ENCODE measurements at places on chromosomes 12 and 14.

DNA sequence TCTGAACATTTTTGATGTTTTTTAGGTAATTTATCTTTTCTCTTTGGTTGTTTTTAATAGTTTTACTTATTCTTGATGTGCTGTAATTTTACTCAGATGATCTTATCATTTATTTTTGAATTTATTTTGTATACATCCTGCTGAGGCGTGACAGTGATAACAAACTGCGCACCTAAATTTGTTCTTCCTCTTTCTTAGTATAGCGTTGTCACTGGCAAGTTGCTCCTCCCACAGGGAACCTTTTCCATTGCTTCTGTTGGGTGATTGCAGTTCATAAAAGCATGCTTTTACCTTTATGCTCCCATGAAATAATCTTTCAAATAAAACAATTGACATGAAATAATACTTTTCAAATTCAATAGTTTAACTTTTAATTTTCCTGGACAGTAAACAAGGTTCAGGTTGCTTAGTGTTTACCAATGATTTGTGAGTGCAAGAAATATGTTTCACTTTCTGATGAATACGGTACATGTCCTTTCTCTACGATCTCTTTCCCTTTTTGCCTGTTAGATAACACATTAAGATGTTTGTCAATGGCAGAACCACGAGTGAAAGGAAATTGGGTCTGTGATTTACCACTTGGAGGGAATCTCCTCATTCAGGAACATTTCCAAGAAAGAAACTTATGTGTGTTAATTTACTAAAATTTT is 223.3 kb downstream of the CCDC91 start:
- no peak for DNase-seq

- no peak for DNase-seq
Observed at GRCh38 chr12:56013482-56013881, 7.4 kb upstream of the IKZF4 start.

DNA sequence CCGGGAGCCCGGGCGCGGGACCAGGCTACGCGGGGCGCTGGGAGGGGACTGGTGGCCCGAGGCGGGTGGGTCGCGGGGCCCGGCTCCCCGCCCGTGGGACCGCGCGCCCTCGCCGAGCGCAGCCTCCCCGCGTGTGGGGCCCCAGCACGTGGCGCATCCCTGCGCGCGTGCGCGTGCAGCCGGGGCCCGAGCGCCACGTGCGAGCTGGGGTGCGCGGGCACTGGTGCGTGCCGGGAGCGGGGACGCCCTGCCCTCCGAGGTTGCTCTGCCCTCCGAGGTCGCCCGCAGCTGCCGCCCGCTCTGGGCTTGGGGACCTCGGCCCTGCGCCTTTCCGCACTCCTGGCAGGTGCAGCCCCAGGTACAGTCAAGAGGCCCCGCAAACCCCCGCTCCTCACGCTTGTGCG is 365 bp upstream of the CCDC88C start:
- DNase-seq = peak; percentile 61

DNA sequence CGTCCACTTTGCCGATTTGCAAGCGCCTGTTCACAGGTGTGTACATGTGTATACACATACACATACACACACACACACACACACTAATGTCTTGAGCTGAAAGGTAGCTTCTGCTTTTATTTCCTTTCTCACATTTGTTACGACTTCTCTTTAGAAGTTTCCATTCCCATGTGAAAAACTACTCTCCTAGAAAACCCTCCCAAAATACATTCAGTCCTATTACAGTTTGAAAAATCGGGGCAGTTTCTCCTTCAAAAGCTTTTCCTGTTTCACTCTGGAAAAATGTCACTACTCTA is 3.9 kb downstream of the BLTP3B start:
- no peak for DNase-seq

DNA sequence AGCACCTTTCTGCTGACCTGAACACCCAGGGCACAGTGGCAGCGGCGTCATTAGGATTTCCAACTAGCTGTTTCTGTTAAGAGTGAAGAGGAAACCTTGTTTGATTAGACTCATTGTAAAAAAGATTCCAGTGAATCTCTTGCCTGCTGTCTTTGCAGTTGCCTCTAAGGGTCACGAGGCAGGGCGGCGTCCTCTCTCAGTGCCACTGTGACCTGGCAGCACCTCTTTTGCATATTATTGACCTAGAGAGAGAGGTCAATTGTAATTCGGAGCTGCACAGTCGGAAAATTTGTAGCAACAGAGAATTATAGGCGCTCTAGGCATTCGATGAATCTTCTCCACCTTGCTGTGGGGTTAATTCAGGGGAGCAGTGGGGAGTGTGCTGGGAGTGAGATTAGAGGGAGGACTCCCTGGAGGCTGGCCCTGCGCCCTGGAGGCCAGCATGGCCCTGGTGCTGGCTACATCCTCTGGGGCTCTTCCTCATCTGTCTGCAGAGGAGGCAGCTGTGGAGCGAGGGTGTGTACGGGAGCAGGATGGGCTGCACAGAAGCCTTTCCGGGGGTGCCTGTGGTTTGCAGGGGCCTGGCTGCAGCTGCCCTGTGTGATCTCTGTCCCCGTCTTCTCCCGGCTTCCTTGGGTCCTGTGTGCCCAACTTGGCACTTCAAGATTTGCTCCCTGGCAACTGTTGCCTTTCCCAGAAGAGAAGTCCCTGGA is 14.3 kb downstream of the PACS2 start:
- no peak for DNase-seq

GRCh38 chr12:117685110-117685926 is 283.5 kb downstream of the KSR2 start:
- DNase-seq = no peak

- no peak for DNase-seq
Observed at GRCh38 chr12:11075642-11076041, 13.5 kb upstream of the TAS2R46 start.

GRCh38 chr12:114193474-114193873 is 212.5 kb downstream of the TBX5 start:
- no peak for DNase-seq

GRCh38 chr14:67573228-67574010 is 26.6 kb downstream of the PIGH start:
- DNase-seq = no peak

DNA sequence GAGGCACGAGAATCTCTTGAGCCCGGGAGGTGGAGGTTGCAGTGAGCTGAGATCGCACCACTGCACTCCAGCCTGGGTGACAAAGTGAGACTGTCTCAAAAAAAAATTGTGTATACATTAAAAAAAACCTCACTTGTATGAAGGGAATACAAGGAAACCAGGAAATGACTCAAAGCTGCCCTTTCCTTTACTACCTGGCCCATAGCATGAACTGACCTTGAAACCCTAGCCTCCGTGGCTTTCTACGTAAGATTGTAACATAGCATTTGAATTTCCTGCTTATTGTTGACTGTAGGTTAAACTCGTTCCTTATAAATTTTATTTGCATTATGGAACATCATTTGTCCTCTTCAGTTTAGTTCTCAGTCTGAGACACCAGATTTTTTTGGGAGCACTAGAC is 9.1 kb upstream of the DDX47 start:
- DNase-seq = no peak

- DNase-seq = no peak
Observed at GRCh38 chr14:32896979-32897697, 41.5 kb upstream of the NPAS3 start.

DNA sequence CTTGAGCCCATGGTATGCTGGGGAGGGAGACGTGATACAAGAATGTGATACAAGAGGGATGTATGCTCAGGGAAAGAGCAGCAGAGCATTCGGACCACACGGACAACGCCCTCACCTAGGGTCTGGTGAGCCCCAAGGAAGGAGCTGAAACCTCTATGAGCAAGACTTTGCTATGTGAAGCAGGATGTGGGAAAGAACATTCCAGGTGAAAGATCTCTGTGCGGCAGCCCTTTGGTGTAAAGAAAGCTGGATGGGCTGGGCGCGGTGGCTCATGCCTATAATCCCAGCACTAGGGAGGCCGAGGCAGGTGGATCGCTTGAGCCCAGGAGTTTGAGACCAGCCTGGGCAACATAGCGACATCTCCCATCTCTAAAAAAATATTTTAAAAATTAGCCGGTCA is 16.9 kb upstream of the FICD start:
- no peak for DNase-seq

GRCh38 chr14:99192830-99193229 is 79.2 kb downstream of the BCL11B start:
- no peak for DNase-seq

DNA sequence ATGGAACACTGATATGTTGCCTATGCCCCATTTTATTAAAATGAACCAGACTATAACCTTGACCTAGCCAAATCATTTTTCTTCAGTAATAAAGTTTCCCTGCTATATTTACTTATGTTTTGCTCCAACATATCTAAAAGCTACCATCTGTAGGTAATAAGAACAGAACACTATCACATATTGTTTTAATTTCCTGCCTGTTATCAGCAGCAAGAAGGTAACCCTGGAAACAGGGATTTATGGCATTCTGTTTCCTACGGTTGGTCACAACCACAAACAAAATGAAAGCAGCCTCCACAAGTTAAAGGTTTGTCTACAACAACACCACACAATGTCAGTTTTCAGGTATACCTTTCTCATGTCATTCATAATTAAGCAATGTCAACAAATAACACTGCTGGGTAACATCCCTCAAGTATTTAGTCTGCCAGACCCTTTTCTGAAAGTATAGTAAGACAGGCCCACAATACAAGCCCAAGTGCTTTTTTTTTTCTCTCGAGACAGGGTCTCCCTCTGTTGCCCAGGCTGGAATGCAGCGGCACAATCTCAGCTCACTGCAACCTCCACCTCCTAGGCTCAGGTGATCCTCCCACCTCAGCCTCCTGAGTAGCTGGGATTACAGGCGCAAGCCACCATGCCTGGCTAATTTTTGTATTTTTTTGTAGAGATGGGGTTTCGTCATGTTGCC is 25.5 kb downstream of the GCH1 start:
- no peak for DNase-seq

DNA sequence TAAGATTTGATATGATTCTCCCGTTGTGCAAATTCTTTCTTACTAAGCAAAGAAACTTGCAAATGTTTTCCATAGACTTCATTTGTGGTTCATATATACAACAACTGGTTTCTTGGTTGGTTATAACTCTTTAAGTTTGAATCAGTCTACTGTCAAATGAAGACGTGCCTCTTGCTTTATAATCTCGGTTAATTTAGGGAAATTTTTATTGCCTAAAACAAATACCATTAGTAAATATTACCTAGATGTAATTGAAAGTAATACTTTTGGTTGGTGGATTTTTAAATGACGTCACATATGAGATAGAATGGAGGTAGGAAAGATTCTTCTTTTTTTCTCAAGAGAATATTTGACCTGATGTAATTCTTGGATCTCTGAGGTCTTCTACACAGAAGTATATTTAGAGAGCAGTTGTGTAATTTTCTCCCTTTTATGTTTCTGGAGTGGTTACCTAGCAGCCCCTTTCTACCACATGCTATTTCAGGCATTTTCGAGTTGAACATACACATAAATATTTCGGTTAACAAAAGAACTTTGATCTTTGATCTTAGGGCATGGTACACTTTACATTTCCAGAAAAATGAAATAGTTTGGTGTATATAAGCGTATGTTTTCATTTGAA is 1.7 kb downstream of the ATF7IP start:
- no peak for DNase-seq

DNA sequence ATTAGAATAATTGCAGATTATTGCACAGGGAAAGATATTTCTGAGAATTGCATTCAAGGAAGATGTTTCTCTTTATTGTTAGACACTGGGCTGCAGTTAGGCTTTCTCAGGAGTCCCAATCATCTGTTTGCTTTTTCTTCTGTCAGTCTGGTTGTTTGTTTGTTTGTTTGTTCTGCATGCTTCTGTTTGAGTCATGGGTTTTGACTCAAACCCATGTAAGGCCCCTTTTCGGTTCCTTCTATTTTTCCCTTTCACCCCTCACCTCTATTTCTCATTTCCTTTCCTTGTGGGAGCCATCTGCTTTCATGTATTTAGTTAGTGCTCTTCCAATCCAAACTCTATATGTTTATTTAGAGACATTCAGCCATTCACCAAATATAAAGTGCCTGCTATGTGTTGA is 25.1 kb upstream of the CISTR start:
- DNase-seq = no peak

GRCh38 chr14:105484069-105484996 is 2.4 kb upstream of the CRIP1 start:
- DNase-seq = peak; percentile 55

All from activated T-helper 1 cell treated with Interleukin-2 at 50 U/mL for 16 hours (primary cell).